ENCODE measurements at places on chromosomes 2 and 18. TPM values are rescaled to one million over a fixed set of nuclear protein-coding genes. Genes with fewer than 3 reads are reported as not detected.
A peak's percentile ranks its signal among the peaks of the same experiment; 100 is the strongest.

The CCBE1 gene
- polyA plus RNA-seq, result 31.3 TPM

The DTNA gene
- polyA plus RNA-seq, result 17.4 TPM

The PRSS56 gene
- polyA plus RNA-seq, result not detected

The CNTNAP5 gene
- polyA plus RNA-seq, result 0.11 TPM

The FTCDNL1 gene
- polyA plus RNA-seq, result 1.5 TPM

The ITGB6 gene
- 13.9 TPM for polyA plus RNA-seq

The CACNB4 gene
- polyA plus RNA-seq, result 14.4 TPM

The GAL3ST2 gene
- 0.43 TPM for polyA plus RNA-seq

DNA sequence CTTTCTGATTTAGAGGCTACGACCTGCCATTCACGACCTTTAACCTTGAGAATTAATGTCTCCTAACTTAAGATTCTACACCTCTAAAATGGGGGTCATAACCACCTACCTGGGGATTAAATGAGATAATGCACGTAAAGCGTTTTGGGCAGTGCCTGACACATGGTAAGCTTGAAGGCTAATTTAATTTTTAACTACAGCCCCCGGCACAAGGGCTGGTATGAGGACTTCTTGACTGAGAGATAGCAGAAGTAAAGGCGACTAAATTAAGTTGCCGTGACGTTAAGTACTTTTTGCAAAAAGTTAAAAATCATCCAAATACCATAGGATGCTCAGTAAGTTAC, 549 bp downstream of the MRPL35 start:
- no peak for DNase-seq

- no peak for DNase-seq
These were observed 294.6 kb upstream of the SESTD1 start for GRCh38 chr2:179559108-179559806.

DNA sequence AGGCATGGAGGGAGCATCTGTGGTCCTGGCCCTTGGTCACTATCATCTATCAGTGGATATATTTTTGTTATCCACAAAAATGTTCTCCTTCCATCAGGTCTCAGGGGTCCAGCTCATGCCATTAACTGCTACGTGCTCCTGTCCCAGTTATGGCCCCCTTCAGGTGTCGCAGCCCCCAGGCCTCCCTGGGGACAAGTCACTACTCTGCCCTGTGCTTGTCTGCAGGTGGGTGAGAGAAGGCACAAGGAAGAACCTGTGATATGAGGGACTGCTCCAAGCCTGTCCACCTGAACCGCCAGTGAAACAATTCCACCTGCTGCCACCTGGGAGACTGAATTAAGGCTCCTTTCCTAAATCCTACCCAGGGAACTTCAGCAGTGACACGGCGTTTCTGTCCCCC, 229.6 kb upstream of the ID2 start:
- no peak for DNase-seq

DNA sequence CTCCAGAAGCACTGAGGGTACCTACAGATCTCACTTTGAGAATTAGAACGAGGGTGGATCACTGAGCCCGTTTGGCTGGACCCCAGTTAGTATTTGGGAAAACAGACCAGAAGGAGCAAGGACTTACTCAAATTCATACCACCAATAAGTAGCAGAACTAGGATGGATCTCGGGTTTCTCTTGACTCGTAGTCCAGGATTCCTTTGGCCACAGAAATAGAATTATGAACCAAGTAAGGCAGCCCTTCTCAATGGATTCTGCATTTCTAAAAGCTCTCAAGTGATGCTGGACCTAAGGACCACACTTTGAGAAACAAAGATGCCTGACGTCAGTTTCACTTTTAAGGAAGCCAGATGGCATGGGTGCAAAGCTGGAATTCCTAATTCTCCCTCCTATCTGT, 153.0 kb downstream of the KLHL29 start:
- DNase-seq, result no peak

DNA sequence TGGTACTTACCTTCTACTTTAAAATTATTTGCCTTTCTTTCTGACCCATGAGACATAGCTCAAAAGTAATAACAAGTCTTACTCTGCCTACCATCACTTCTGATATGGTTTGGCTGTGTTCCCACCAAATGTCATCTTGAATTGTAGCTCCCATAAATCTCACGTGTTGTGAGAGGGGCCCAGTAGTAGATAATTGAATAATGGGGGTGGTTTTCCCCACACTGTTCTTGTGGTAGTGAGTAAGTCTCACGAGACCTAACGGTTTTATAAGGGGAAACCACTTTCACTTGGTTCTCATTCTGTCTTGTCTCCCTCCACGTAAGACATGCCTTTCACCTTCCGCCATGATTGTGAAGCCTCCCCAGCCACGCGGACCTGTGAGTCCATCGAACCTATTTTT, 47.5 kb downstream of the GALNT3 start:
- no peak for DNase-seq

- DNase-seq, result no peak
These were observed 171.9 kb downstream of the THADA start for GRCh38 chr2:43423941-43424261.

GRCh38 chr2:223944166-223944702, 901 bp downstream of the WDFY1 start:
- DNase-seq, result peak; percentile 30

- no peak for DNase-seq
These were observed 106.9 kb upstream of the CBLN2 start for GRCh38 chr18:72651033-72651432.

DNA sequence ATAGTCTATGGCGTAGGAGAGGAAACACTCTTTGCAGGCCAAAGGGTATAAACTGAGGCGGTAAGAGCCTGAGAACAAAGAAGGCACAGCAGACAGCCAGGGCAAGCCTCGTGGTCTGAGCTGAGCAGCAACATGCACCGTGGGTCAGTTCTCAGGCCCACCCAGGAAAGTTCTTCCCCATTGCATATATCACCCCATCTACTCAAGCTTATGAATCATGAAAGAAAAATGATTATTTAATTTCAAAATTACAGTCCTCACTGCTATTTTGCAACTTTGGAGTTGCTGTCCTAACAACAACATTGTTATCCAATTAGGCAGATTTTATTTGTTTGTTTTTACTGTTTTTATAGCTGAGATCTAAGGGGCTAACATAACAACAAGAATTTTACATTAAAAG, 54.7 kb upstream of the RIOK3 start:
- DNase-seq, result no peak

DNA sequence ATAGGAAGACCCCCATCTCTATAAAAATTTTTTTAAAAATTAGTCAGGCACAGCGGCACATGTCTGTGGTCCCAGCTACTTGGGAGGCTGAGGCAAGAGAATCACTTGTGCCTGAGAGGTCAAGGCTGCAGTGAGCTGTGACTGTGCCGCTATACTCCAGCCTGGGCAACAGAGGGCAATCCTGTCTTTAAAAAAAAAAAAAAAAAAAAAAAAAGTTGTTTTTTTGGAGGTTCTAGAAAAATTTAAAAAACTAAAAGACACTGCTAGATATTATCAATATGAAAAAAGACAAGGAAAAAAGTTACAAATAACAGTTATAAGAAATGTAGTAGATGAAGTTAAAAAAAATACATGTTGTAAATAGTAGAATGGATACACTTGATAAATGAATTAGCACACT, 56.1 kb upstream of the C2orf15 start:
- DNase-seq, result no peak

- no peak for DNase-seq
These were observed 17.9 kb downstream of the REV1 start for GRCh38 chr2:99471654-99472599.

DNA sequence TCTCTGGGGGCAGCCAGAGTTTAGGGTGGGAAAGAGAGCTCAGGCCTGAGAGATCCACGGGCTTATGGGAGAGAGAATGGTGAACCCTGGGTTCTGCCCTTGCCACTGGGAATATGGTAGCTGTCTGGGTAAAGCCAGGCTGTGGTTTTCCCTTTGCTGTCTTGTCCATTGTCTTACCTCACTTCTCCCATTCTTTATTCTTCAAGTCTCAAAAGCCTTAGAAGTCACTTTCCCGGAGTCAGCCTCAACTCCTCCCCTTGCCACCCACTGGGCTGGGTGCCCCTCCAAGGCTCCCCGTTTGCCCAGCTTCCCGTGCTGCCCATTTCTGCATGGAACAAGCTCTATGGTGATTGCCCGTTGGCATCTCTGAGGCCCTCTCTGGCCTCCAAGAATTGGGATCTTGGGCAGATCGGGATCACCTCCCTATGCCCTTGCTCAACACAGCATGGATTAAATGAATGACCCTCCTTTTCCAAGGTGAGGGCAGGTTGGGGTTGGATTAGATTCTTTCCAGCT, 228.2 kb downstream of the HAUS1 start:
- DNase-seq, result no peak

DNA sequence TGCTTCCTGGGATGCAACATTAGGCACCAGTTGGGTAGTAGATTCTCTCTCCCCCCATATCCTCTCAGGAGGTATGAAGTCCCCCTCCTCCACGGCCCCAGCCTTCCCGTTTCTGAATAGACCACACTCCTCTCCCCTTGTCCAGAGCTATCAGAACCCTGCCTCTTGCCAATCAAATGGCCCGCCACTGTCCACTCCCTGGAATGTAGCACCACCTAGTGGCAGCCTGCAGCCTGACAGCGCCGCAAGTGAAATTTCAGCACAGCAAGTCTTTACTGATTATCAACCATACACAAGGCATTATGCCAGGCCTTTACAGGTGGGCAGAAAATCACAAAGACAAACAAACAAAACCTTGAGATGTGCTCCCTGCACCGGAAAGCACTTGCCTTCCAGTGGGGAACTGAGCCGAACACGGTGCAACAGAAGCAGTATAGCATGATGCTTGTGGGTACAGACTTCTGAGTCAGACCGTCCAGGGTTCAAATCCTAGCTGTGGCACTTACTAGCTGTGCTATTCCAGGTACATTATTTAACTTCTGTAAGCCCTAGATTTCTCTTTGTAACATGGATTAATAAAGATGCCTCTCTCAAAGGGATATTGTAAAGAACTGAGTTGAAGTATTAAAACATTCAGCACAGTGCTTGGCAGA, 174.0 kb downstream of the SMAD2 start:
- peak; percentile 28 for DNase-seq

DNA sequence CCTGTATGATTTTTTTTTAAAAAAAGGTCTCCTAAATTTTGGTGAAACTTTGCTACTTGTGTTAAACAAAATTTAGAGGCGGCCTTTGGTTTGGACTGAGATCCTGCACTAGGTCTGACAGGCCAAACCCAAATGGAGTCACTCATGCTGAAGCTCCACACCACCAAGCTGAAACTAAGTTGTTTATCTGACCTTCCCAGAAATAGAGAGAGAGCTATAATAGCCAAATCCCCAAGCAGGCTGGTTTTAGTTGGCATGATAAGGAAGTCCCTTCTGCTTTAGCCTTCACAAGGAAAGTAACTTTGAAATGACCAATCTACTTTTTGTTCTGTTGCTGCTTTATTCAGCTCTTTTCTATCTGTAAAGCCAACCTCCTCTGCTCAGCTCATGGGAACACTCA, 17.1 kb upstream of the THUMPD2 start:
- DNase-seq, result no peak

DNA sequence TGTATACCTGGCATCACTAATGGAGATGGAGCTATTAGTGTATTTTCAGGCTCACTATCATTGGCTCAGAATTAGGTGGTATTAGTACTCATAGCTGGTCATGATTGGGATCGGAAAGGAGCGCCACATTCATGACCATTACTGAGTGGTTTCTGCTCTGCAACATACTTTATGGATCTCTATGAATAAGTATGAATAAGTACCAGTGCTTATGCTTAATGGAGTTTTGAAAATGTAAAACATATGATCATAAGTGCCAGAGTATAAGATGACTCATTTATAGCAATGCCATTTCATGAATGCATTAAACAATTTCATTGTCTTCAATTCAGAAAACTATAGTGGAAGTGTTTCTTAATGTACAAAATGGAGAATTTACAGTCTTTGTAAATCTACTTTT, 156.7 kb downstream of the GALNT3 start:
- no peak for DNase-seq

DNA sequence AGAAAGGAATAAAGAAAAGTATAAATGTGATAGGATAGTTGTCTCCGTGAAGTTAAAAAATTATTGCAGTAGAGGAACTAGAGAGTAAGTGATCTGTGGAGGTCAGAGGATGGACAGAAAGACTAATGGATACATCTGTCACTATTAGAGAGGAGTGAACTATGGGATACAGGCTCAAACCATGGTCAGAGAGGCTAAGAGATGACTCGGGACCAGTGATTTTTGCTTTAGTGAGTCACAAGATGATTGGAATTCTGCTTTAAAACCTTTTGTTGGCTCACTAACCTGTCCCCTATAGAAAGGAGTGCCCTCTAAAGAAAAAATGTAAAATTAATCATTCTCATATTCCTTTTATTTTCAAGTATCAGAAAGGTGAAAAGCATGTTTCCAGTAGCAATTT, 30.3 kb downstream of the ALMS1 start:
- DNase-seq, result no peak

DNA sequence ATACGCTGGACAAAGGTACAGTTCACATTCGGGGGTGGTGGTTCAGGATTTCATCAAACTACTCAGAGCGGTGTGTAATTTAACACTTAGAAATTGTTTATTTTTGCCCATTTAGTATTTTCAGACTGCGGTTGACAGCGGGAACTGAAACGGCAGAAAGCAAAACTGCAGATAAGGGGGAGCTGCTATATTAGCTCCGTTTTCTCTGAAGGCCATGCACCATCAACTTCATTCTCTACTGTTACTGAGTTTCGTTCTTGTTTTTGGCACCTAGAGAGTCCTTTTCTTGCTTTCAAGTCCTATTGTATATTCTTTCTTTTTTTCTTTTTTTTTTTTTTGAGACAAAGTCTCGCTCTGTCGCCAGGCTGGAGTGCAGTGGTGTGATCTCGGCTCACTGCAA, 121.5 kb upstream of the SP3 start:
- DNase-seq, result no peak

GRCh38 chr2:72995430-72996116, 75.9 kb downstream of the SFXN5 start:
- no peak for DNase-seq

DNA sequence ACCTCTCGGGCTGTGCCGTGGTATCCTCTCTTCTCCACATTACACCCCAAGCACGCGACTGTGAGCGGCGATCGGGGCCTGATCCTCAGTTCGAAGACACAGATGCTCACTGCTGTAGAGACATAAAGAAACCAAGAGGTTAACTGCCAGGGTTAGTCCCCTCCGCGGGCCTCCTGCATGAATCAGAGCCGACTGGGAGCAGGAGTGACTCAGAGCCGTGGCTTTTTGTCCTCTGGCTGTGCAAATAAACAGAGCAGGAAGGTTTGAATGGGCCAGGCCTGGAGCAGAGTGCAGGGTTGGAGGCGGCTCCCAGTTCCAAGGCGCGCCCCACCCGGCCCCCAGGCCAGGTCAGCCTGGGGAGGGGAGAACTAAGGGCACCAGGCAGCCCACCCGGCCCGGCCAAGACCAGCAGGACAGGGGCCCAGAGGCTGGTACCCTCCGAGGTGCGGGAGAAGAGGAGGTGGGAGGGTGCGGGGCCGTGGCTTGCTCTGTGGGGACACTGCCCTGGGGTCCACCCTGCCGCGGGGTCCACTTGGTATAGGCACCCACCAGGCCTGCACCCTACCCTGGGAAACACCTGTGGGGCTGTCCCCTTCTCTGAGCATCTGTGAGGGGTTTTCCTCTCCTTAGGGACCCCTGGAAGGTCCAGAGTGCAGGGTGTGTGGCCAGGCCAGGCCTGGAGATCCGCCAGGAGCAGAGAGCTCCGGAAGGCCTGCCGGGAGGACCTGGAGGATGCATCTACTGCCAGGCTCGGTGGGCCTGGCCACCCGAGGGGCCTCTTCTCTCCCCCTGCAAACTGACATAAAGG, 16.5 kb downstream of the TWIST2 start:
- peak; percentile 71 for DNase-seq

Measured in renal pelvis (tissue), 12 donors.